Daoy (cell line): ENCODE measurements at places on chromosomes 12 and 14.

- no peak for DNase-seq
Observed at GRCh38 chr12:124503305-124503704, 64.1 kb downstream of the NCOR2 start.

GRCh38 chr14:89304561-89304960, 112.5 kb downstream of the FOXN3 start:
- peak; percentile 12 for DNase-seq

DNA sequence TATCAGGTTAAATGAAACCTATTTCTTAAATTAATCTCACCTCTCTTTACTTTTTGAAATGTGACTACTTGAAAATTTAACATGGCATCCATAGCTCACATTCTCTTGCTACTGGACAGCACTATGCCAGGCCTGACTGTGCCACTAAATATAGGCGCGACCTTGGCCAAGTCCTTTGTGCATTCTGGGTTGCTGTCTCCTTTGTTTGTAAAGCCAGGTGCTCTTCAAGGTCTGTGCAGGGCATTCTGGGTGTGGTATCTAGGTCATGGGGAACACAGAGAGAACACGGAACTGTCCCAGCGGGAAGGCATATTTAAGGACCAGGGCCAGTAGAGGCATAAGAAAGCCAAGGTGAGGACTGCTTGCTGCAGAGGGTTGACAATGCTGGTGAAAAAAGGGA, 121.2 kb downstream of the ZNF664 start:
- no peak for DNase-seq

DNA sequence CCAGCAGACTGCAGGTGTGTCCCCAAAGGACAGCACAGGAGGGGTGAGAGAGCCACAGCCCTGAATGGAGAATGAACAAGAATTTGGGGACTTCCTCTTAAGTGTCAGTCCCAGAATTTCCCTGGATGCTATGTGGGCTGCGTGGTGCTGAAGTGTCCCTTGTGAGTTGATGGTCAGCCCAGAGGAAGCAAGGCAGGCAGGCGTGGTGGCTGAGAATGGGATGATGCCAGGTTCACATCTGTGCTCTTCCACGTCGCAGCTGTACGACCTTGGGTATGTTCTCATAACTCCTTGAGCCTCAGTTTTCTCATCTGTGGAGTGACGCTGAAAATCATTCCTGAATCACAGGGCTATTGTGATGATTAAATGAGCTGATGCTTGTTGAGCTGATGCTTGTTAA, 62.1 kb upstream of the GPATCH2L start:
- no peak for DNase-seq

DNA sequence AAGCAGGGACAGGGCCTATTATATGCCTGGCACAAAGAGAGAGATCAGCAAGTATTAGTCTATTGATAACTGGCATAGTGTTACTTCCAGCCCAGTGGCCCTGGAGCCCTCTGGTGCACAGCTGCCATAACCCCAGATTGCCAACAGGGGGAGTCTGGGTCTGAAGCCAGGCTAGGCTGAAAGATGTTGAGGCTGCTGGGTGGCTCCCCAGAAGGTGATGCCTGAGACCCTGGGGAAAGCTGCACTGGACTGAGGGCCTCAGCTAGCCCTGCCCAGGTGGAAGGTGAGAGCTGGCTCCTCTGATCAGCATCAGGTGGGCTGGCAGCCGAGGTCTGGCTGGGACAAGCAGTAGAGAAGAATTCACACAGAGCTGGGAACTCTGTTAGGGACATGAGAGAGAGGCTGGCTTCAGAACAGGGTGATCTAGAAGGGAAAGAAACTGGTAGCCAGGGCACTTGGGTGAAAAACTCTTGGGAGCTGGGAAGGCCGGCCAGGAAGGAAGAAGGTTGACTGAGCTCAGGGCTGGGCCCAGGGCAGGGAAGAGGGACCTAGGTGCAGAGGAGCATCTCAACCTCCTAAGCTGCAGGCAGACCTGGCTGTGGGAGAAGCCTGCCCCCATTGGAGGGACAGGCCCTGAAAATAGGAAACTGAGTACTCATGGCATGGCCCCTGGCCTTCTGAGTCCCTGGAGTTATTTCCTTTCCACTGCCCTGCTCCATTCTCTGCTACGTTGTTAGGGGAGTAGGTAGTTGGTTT, 3.9 kb downstream of the GZMH start:
- DNase-seq, result no peak

DNA sequence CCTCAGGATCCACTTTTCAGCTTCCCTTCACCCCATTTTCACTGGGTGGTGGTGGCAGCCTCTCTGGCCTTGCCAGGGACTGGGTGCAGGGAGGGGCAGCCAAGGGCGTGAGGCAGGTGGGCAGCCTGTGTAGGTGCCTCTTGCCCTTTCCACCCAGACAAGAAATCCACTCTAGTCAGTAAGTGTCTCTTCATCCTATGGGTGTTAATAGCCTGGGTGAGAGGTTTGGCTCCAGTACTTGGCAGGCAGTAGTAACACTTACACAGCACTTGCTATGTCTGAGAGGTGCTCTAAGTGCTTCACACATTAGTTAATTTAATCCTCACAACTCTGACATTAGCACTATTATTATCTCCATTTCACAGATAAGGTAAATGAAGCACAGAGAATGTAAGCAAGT, 171.9 kb downstream of the EMP1 start:
- no peak for DNase-seq

GRCh38 chr14:77302926-77303325, 17.8 kb downstream of the POMT2 start:
- peak; percentile 94 for DNase-seq

GRCh38 chr12:14402697-14403096, 37.2 kb downstream of the ATF7IP start:
- DNase-seq, result no peak

DNA sequence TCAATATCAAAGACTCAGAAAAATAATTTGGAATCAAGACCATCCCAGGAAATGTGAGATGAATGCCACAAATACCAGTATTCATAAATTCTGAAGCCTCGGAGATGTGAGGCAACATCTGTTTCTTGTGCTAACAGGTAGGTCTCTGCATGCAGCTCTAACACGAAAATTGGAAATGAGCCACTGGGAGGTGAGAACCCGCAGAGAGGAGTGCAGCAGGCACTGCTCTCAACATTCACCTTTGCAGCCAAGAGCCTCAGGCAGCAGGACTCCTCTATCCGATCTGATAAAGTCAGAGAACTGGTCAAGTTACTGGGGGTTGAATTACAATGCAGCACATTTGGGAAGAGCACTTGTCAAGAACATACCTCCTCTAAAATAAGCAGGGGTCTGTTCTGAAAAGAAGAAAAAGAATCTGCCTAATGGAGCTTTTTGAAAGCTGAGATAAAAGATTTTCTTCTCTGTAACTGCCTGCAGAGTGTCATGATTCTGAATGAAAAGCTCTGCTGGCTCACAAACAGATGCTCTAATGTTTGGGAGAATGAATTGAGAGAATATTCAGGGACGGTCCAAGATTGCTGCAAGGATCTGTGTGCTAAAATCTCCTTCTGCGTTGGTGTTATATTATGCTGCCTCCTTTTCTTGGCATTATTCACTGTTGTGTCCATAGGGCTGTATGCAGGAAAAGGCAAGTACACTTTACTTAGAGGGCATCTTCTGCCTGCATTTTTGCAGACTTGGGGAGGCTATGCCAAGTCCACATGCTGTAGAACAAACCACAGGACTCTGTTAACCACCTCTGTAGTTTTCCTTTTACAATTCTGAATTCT, 209.6 kb upstream of the KRR1 start:
- no peak for DNase-seq

DNA sequence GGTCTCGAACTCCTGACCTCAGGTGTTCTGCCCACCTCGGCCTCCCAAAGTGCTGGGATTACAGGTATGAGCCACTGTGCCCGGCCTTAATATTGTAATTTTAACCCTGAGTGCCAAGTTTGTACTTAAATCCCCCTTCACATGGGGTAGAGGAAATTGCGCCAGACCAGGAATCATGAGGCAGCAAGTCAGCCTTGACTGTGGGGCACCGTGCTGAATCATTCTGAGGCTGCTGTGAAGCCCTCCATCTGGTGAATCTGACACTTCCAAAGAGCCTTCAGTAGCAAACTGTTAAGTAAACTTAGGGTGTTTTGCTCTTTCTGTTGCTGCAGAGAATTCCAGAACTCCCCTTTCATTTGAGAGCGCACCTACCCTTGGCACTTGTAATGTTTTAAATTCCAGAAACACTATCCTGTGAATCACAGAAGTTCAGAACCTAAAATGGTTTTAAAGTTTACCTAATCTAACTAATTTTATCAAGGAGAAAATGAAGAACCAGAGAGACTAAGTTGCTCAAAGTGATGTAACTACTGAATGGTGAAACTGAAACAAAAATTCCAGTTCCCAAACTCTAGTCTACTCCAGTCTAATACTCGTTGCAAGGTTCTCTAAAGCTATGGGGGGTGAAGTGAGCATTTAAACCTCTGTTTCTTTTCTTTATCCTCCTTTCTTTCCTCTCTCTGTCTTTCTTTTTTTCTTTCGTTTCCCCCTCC, 7.5 kb downstream of the HEBP1 start:
- DNase-seq, result peak; percentile 92

GRCh38 chr12:47184229-47184628, 104.5 kb upstream of the AMIGO2 start:
- DNase-seq, result no peak

- DNase-seq, result no peak
Observed at GRCh38 chr14:27410981-27411380, 813.1 kb upstream of the NOVA1 start.

DNA sequence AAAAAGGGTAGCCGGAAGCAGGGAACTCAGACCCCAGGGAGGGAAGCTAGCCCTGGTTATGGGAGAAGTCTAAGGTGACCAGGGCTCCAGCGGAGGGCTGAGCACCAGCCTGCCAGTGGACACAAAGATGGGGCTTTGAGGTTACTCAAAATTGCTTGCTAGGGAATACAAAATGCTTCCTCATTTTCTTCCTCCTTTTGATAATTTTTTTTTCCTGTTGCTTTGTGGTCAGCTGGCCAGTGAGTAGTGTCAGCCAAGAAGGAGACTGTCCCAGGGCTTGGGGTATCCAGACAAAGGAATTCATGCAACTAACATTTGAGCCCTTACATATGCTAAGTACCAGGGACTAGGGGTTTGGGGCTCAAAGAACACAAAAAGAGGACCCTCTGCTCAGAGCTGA, 206.2 kb downstream of the PPM1H start:
- DNase-seq, result no peak

- DNase-seq, result peak; percentile 30
Observed at GRCh38 chr14:86038387-86039042, 508.6 kb downstream of the FLRT2 start.

GRCh38 chr12:98698603-98699463, 53.7 kb downstream of the APAF1 start:
- peak; percentile 78 for DNase-seq

DNA sequence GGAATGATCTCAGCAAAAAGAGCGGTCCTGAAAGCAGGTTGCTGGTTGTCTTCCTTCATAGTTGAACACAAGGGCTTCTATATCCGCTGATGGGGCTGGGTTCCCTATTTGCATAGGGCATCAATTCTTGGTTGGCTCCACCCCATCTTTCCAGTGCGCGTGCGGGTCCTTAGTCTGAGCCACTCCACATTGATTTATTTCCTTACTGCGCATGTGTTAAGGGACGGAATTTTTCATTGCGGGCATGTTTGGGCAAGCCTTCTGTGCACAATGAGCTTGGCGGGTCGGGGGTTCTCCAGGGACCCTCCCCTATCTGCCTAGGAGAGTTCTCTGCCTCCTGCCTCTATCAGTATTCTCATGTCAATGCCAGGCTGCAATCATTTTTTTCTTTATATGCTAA, 21.2 kb upstream of the DLGAP5 start:
- no peak for DNase-seq

- DNase-seq, result no peak
Observed at GRCh38 chr12:132899033-132899432, 11.6 kb upstream of the CHFR start.

GRCh38 chr12:47768323-47768811, 4.7 kb upstream of the SLC48A1 start:
- peak; percentile 65 for DNase-seq

- no peak for DNase-seq
Observed at GRCh38 chr14:25431211-25432076, 381.5 kb upstream of the STXBP6 start.

GRCh38 chr12:112932485-112933128, 5.7 kb upstream of the OAS3 start:
- DNase-seq, result no peak

DNA sequence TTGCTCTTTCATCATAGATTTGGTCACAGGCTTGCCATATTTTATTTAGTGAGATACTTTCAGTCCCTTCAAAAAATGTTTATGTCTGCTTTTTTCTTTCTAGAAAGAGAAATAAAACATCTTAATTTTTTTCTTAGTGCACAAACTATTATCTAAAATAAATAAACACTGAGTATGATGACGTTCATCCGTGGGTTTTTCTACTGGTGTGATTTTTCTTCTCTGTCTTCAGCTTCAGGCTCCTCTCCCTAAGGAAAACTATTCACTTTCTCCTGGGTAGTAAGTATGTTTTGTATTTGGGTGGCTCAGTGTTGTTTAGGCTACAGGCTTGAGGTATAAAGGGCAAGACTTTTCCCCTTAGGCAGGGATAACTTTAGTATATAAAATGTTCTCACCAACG, 154.7 kb downstream of the DACT1 start:
- DNase-seq, result no peak

DNA sequence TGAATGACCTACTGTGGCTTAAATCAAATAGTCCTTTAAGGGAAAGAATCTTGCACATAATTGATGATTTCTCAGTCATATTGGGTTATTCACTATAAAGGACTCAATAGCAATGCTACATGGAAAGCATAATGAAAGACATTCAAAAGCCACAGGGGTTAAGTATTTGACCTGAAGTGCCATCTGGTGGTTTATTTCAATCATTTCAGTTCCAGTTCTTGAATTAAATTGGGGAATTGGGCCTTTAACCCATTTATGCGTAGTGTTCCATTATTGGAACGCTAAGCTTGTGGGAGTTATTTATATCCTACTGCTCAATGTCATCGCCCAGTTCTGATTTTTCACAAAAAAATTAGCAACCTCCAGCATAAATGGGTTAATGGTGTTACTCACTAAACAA, 41.3 kb upstream of the C12orf71 start:
- no peak for DNase-seq

DNA sequence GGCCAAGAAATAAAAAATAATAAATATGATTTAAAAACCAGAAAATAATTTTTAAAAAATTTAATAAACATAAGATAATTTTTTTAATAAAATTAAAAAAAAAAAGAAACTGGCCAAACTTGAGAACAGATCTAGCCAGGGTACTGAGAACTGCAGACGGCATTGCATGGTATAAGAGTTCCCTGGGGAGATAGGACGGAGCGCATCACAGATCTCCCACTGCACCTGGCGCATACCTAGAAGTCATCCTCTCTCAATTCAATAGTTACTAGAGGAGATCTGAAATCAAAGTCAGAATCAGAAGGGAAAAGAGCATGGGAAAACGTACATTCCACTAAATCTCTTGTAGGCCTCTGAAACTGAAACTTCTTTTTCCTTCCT, 58.9 kb upstream of the BCL2L14 start:
- no peak for DNase-seq

GRCh38 chr12:91947459-91947858, 198.2 kb downstream of the BTG1 start:
- no peak for DNase-seq

DNA sequence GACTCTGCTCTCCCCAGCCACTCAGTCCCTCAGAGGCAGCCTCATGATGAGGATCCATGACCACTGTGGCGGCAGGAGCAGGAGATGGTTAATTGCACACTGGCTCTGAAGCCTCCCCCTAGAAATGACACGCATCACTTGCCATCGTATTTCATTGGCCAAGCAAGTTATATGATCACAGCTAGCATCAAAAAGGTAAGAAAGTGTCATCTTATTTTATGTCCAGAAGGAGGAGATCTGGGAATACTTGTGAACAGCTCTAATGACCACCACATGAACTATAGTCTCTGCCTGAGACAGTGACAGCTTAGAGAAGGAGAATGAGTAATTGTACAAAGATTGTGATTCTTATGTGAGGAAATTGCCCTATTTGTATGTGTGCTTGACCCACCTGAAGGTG, 363.4 kb downstream of the NUAK1 start:
- no peak for DNase-seq
